ENCODE measurements at places on chromosomes 7 and 10. TPM values are rescaled to one million over a fixed set of nuclear protein-coding genes. Genes with fewer than 3 reads are reported as not detected.
A peak's percentile ranks its signal among the peaks of the same experiment; 100 is the strongest.

DNA sequence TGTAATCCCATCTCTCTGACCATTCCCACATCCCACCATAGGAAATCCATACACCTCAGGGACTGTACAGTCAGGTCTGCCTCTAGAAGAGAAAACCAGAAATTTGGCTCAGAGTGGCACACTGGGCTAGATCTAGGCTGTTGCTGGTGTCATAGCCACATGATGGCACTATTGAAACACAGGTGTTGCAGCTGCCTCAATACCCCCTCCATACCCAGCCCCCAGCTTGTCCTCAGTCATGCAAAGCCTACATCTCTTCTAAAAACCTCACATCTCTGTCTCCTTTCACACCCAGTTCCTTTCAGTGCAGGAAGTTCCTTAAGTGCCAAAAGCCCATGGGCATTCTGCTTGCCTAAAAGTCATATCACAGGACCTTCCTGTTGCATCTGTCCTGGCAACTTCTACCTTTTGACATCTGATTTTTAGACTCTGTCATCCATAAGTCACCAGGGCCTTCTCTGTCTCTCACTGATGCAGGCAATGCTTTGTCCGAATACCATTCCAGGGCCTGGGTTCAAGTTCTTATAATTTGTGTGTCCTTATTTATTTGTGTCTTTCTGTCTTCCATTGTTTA, 27.0 kb upstream of the HIBADH start:
- no peaks in the 10 kb centered on the region for H3K4me1 ChIP-seq
- no peak for DNase-seq
- H3K4me3 ChIP-seq: no peak overlapping the region

GRCh38 chr7:23298141-23298881, 828 bp upstream of the MALSU1 start:
- peak overlapping the region; percentile 91 for H3K27ac ChIP-seq
- no peaks in the 10 kb centered on the region for H3K27me3 ChIP-seq
- H3K4me3 ChIP-seq: peak overlapping the region; percentile 98
- DNase-seq: no peak

- no peaks in the 10 kb centered on the region for H3K36me3 ChIP-seq
- no peak for DNase-seq
- H3K27me3 ChIP-seq: no peaks in the 10 kb centered on the region
- H3K27ac ChIP-seq: no peak overlapping the region
- H3K4me3 ChIP-seq: no peak overlapping the region
Observed at GRCh38 chr10:18368682-18369081, 228.5 kb downstream of the CACNB2 start.

DNA sequence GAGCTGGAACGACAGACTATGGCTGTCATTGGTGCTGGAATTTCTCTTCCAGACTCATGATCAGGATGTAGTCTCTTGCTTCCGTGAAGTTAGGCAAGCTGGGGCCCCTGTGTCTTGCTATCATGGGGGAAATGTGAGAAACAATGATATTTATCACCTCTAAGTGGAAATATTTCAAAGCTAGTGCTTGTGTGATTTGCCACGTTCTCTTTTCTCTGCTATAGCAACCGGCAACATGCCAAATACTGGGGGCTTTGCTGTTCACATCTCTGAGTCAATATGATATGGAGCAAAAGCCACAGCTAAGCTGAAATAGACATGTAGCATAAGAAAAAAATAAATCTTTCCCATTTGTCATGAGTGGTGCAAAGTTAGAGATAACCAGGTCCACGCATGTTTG, 668.2 kb upstream of the IGFBP3 start:
- no peaks in the 10 kb centered on the region for H3K27me3 ChIP-seq
- no peak overlapping the region for H3K4me3 ChIP-seq
- no peaks in the 10 kb centered on the region for H3K36me3 ChIP-seq
- DNase-seq: no peak
- H3K4me1 ChIP-seq: peaks cover 2% of the 10 kb centered on the region

- H3K27me3 ChIP-seq: no peaks in the 10 kb centered on the region
- H3K36me3 ChIP-seq: no peaks in the 10 kb centered on the region
- H3K27ac ChIP-seq: no peak overlapping the region
- no peak overlapping the region for H3K4me3 ChIP-seq
- no peak for DNase-seq
Observed at GRCh38 chr7:143038635-143039034, 11.7 kb upstream of the OR9A2 start.

DNA sequence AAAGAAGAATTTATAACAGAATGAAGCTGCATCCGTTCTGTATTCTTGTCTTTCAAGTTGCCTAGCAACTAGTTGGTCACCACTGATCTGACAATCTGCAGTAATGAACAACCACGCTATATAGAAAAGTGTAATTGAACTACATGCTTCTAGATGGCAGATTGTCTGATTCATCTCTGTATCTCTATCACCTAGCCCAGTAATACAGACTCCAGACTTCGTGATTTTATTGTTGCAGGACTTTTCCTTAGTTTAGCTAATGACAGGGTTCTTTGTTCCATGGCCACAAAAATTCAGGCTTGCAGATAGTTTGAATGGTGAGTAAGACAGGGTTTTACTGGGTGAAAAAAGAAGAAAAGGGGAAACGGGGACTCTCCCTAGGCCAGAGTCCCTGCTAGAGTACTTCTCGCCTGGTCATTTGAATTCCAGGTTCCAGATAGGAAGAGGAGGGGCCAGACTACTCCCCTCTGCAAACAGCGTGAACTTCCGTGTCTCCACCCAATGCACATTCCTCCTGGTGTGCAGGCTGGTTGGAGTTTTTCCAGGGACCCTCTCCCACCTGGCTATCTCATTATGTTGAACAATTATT, 45.9 kb downstream of the COL1A2 start:
- H3K36me3 ChIP-seq: no peaks in the 10 kb centered on the region
- H3K4me3 ChIP-seq: no peak overlapping the region
- peaks cover 4% of the 10 kb centered on the region for H3K4me1 ChIP-seq
- no peaks in the 10 kb centered on the region for H3K27me3 ChIP-seq
- no peak overlapping the region for H3K27ac ChIP-seq

DNA sequence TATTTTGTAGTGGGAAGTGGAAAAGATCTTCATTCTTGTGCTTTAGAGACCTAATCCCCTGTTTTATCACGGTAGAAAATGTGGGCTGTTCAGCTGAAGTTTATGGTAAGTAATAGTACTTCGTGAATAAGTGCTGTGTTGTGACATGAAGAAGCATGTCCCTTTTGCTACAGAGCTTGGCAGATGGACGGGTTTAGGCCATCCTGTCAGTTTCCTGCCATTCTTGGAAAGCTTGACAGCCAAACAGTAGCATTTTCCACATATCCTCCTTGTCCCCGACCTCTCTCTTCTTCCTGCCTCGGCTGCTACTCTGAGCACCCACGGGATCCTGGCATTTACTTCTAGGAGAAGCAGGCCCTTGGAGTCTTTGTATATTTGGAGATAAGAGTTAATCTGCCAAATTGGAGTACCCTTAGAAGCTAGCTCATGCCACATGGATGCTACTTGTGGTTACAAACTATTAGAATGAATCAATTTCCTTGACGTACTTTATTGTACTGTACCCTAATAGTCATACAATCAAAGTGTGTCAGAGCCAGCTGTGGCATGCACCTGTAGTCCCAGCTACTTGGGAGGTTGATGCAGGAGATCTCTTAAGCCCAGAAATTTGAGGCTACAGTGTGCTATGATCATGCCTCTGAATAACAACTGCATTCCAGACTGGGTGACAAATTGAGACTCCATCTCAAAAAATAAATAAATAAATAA, 39.2 kb downstream of the PNLIPRP3 start:
- no peak overlapping the region for H3K27ac ChIP-seq
- H3K4me3 ChIP-seq: no peak overlapping the region
- no peaks in the 10 kb centered on the region for H3K27me3 ChIP-seq
- no peaks in the 10 kb centered on the region for H3K4me1 ChIP-seq

- H3K4me1 ChIP-seq: no peaks in the 10 kb centered on the region
- peaks cover 16% of the 10 kb centered on the region for H3K36me3 ChIP-seq
- H3K27ac ChIP-seq: no peak overlapping the region
- no peak overlapping the region for H3K4me3 ChIP-seq
- DNase-seq: no peak
Observed at GRCh38 chr10:87775766-87776165, 42.3 kb downstream of the ATAD1 start.

DNA sequence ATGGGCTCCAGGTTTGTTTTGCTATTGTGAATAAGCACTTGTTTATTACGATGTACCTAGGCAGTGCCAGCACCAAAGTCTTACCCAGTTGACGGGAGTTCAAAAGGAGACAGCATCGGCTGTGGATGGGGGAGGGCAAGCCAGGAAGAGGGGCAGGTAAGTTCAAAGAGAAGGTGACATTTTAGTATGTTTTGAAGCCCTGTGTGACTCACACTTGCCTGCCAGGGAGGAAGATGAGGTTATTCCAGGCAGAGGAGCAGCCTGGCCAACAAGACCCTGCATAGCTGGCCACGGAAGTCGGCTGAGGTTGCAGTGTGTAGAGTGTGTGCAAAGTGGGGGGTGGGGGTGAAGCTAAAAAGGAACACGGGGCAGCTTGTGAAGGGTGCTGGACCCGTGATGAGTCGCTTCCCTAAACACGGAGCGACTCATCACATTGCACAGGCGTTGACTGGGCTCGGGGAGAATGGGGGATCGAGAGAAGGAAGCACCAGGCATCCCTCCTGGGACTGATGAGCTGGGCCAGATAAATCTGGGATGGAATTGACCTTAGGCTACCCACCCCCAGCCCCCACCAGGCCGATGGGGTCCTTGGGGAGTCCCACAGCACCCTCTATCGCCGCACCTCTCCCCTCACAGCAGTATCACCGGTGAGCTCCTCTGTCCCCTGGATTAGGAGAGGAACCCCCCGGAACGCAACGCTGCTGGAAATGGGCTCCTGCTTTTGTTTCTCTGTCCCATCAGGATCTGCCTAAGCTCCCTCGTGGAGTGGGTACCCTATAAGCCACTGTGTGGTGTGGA, 97.9 kb upstream of the IKZF1 start:
- H3K4me3 ChIP-seq: no peak overlapping the region
- H3K36me3 ChIP-seq: no peaks in the 10 kb centered on the region
- H3K27ac ChIP-seq: no peak overlapping the region
- no peaks in the 10 kb centered on the region for H3K27me3 ChIP-seq
- DNase-seq: no peak
- H3K4me1 ChIP-seq: no peaks in the 10 kb centered on the region

- no peaks in the 10 kb centered on the region for H3K4me1 ChIP-seq
- no peak overlapping the region for H3K27ac ChIP-seq
- no peak overlapping the region for H3K4me3 ChIP-seq
- H3K36me3 ChIP-seq: no peaks in the 10 kb centered on the region
Observed at GRCh38 chr10:24501056-24501711, 222.5 kb downstream of the ARHGAP21 start.

GRCh38 chr7:142001163-142001874, 5.6 kb downstream of the MGAM start:
- no peak overlapping the region for H3K4me3 ChIP-seq
- H3K27me3 ChIP-seq: no peaks in the 10 kb centered on the region
- no peaks in the 10 kb centered on the region for H3K36me3 ChIP-seq
- H3K27ac ChIP-seq: no peak overlapping the region
- H3K4me1 ChIP-seq: no peaks in the 10 kb centered on the region

DNA sequence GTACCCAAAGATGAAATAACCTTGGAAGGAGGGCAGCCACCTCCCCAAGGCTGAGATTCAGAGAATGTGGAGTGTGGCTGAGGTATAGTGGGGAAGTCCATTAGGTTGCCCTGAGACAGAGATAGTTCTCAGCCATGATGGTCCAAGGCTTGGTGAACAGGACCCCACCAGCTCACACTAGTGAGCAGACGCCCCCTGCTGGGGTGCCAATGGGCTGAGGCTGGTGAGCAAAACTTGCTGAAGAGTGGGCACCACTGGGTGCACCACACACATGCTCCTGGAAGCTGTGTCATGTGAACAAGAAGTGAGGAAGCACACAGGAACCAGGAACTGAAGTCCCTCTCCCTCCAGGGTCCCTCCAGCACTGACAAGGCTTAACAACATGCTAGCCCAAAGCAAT, 8.9 kb downstream of the FBXL13 start:
- no peaks in the 10 kb centered on the region for H3K4me1 ChIP-seq
- DNase-seq: peak; percentile 70
- H3K4me3 ChIP-seq: no peak overlapping the region
- H3K27ac ChIP-seq: no peak overlapping the region
- no peaks in the 10 kb centered on the region for H3K36me3 ChIP-seq

DNA sequence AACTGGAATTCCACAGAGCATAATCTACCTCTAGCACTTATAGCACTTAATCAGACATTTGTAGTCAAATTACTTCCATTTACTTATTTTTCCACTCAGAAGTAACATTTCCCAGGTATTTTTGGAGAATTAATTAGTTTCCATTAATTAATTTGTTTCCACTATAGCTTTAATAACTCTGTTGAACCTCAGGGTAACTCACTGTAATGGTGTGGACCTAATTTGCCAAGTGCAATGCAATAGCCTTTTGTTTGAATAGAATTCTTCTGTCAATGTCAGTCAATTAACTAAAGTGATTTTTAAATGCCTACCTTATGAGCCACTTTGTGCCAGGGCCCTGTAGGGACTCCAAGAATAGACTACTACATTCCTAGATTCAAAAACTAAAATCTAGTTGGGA, 115.4 kb downstream of the CSTF2T start:
- H3K27ac ChIP-seq: no peak overlapping the region
- H3K27me3 ChIP-seq: no peaks in the 10 kb centered on the region
- H3K36me3 ChIP-seq: no peaks in the 10 kb centered on the region
- no peaks in the 10 kb centered on the region for H3K4me1 ChIP-seq

DNA sequence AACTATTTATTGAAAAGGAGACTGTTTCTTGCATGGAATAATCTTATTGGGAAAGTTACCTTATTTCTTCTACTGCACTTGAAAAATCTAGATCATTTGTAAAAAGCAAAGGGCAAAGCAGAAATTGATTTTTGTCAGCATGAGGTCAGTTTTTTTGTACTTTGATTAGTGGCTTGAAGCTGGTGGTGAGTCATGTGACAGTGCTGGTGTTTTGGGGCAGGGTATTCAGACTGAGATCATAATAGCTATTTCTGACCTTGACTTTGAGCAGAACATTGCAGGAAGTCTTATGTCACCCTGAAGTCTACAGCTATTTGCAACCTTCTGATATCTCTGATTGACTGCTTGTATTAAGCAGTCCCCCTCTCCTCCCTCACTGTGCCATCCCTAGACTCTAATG, 66.3 kb upstream of the SORCS3 start:
- H3K27me3 ChIP-seq: peaks cover 4% of the 10 kb centered on the region
- no peak overlapping the region for H3K27ac ChIP-seq
- DNase-seq: no peak

The TFR2 gene
- 0.41 TPM for total RNA-seq

The TWNK gene
- 6.5 TPM for total RNA-seq

The MDFIC gene
- total RNA-seq: 39.0 TPM

The EGR2 gene
- 41.4 TPM for total RNA-seq

The PRKAR1B gene
- 25.7 TPM for total RNA-seq
